ENCODE measurements at places on chromosomes 13 and 19.

DNA sequence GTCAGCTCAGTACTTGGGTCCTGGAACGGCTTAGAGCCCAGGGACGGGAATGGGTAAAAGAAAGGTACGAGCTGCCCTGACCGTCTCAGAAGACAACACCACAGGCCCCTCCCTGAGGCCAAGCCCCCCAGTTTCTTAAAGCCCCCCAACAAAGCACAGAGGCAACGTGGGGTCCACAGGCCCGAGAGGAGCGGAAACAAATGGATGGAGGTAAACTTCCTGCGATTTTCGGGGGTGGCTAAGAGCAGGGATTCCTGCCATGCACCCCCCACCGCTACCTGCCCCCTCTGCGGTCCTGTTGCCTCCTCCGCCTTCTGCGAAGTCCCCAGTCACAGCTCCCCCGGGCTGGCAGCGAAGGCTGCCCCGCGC, 48.2 kb downstream of the PTPRS start:
- DNase-seq: no peak

GRCh38 chr13:46621792-46622629, 69.0 kb downstream of the LRCH1 start:
- no peak for DNase-seq

- DNase-seq: peak; percentile 39
Observed at GRCh38 chr13:70960841-70961443, 852.7 kb upstream of the KLHL1 start.

GRCh38 chr19:2275588-2276428, 6.2 kb downstream of the PEAK3 start:
- DNase-seq: no peak

DNA sequence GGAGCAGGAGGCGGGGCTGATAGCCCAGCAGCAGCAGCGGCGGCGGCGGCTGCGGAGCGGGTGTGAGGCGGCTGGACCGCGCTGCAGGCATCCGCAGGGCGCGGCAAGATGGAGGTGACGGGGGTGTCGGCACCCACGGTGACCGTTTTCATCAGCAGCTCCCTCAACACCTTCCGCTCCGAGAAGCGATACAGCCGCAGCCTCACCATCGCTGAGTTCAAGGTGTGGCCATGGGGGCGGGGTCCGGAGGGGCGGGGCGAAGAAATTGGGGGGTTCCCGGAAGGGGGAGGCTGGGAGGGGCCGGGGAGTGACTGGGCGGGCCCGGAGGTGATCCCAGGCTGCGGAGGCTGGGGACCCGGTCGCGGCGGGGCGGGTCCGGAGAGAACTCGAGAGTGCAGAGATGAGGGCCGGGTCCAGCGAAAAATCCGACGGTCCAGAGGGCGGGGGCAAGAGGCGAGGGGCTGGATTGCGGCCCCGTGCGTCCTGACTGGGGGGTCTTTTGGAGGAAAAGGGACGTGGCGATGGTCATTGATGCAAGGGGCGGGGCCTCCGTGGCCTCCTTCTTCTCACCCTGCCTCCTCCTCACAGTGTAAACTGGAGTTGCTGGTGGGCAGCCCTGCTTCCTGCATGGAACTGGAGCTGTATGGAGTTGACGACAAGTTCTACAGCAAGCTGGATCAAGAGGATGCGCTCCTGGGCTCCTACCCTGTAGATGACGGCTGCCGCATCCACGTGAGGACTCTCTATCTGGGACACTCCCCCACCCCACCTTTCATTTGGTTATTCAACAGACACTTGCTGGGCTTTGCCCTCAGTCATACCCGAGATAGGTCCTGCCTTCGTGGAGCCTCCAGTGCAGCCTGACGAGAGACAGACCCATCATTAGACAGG, at the start of gene TBCB:
TBCB (plus strand) TSS at position 16 of the 891 bp plus-strand sequence; CDS start at position 109, 93 bp downstream.
- DNase-seq: no peak

GRCh38 chr13:63249411-63250187, 1834.0 kb upstream of the PCDH20 start:
- no peak for DNase-seq

DNA sequence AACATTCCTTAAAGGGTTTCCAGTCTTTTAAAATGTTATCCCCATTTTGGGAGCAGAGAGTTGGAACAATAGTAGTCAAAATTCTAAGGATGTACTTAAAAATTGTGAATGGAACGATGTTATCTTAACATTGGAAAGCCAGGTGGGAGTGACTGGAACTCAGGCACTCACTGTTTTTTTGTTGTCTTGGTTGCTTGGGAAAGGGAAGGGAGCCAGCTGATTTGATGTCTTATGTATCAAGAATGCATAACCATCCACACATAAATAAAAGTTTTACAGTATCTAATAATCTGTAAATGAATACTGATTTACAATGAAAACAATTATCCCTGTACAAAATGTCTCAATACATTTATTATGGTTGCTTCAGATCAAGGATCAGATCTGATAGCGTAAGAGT, 88.7 kb downstream of the SLC10A2 start:
- DNase-seq: no peak

- DNase-seq: no peak
Observed at GRCh38 chr13:114025405-114025713, 51.5 kb upstream of the C13orf46 start.

DNA sequence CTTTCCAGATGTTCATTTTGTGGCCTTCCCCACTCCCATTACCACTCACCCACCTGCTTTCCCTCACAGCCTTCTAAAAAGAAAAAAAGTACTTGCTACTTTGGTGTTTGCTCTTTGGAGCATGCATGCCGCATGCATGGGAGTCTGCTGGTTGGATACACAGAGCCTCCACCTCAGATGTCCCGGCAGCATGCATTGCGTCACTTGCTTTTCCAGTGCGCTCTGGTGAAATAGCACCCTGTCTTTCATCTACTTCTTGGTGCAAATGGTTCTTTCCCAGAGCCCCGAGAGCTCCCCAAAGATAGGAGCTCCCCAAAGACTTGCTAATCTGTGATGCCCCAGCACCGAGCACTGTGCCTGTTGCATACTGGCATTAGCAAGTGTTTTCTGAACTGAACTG, 333.2 kb upstream of the ZNF507 start:
- DNase-seq: no peak

- DNase-seq: no peak
Observed at GRCh38 chr19:35729763-35730162, 12.0 kb downstream of the KMT2B start.

DNA sequence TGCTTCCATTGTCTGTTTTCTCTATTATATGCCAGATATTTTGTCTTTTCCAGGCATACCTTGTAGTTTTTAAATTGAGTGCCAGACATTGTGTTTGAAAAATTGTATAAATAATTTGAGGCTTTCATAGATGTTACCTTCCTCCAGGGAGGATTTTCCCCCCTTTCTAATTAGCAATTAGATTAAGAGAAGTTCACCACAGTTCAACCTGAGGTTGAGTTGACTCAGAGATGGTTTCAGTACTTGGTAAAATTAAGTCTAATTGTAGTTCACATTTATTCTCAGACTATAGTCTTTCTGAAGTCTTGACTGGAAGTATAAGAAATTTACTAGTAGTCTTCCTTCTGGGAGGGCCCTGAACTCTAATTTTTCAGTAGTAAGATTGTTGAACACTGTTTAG, 104.1 kb upstream of the SCEL start:
- DNase-seq: no peak

- DNase-seq: no peak
Observed at GRCh38 chr13:32707471-32707870, 121.2 kb downstream of the PDS5B start.

- no peak for DNase-seq
Observed at GRCh38 chr19:33752018-33752800, 44.5 kb upstream of the KCTD15 start.

- no peak for DNase-seq
Observed at GRCh38 chr13:87355451-87355850, 315.7 kb upstream of the SLITRK5 start.

- no peak for DNase-seq
Observed at GRCh38 chr13:106649495-106649894, 81.6 kb upstream of the ARGLU1 start.

DNA sequence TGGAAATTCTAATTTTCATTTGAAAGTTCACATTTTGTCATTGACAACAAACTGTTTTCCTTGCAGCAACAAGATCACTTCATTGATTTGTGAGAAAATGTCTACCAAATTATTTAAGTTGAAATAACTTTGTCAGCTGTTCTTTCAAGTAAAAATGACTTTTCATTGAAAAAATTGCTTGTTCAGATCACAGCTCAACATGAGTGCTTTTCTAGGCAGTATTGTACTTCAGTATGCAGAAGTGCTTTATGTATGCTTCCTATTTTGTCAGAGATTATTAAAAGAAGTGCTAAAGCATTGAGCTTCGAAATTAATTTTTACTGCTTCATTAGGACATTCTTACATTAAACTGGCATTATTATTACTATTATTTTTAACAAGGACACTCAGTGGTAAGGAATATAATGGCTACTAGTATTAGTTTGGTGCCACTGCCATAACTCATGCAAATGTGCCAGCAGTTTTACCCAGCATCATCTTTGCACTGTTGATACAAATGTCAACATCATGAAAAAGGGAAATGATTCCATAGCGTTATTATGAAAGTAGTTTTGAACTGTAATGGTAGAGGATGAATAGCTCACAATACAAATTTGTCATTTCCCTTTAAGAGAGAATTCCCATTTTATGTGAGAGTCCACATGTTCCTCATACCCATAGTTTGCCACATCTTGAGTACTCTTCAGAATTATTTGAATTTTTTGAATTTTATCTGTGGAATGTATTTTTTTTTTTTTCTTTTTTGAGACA, 2.6 kb downstream of the BRCA2 start:
- DNase-seq: no peak

DNA sequence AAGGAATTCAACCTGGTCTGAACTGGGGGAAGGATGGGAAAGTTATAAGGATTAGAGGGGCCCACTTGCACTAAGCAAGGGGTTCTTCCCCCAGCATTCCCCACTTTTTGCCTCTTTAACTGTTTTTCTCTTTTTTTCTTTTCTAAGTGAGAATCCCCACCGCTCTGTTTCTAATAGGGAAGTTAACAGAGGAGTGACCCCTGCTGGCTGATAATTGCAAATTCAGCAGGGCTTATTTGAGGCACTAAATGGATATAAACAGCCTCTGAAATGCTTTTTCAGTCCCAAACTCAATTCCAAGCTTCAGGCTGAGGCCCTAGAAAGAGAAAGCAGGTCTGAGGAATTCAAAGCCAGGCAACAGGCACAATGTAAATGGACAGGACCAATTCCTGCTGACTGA, 38.2 kb upstream of the CEACAM21 start:
- DNase-seq: peak; percentile 48

DNA sequence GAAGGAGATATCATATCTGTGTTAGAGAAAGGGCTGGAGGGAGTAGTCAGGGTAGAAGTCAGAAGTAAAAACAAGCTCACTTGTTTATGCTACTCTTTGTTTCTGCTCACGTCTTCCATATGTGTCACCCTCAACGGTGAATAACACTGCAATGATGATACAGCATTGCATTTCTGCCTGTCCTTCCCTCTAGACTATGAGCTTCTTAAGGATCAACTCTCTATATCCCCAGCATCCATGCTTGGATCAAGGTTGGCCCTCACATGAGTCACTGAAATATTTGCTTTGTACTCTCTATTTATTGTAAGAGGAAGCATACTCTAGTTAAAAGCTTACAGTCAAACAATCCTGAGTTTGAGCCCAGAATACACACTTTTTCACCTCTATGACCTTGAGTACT, 406.0 kb downstream of the RFC3 start:
- DNase-seq: no peak

DNA sequence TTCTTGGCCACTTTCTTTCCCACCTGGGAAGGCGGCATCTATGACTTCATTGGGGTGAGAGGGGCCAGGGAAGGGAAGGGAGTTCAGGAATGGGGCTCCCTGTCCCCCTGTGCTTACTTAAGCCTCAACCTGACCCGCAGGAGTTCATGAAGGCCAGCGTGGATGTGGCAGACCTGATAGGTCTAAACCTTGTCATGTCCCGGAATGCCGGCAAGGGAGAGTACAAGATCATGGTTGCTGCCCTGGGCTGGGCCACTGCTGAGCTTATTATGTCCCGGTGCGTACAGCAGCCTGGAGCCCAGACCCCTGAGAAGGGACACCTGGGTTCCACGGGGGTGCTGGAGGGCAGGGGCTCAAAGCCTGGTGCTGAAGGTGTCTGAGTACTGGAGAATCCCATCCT, 1.1 kb downstream of the TMEM147 start:
- DNase-seq: no peak

- DNase-seq: peak; percentile 57
Observed at GRCh38 chr19:1266916-1267476, 2.1 kb upstream of the CIRBP start.

DNA sequence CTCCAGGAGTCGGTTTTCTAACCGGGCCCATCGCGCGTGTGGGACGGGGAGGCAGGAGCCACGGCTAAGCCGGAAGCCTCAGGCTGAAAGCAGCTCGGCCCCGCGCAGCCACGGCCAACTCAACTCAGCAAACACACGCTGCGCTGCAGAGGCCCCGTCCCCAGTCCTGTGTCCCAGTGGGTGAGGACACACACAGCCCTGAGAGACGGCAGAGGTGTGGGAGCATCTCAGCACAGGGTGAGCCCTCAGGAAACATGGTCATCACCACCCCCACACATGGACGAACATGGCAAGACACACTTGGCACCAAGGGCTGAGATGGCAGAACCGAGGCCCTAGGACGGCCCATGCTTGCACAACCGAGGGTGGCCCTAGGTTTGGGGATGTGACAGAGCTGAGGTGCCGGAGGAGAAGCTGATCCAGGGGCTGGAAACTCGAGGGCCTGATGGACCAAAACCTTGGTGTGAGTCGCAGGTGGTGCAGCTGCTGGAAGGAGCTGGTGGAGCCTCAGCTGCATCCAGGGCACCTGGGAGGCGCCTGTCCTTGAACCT, 29.0 kb upstream of the C13orf46 start:
- no peak for DNase-seq

DNA sequence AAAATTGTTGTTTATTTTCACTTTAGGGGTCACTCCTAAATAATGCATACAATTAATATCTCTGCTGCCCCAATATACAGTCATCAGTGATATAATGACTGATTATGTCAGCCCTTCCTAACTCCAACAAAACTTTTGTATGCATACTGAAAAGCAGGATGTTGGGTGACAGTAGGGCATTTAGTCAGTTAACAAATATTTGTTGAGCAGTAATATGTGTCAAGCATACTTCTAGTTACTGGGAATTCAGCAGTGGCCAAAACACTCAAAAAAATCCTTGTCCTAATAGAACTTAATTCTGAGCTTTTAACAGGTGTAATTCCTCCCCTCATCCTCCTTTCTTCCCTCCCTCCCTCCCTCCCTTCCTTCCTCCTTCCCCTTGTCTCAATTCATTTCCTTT, 560.7 kb upstream of the KLHL1 start:
- no peak for DNase-seq

DNA sequence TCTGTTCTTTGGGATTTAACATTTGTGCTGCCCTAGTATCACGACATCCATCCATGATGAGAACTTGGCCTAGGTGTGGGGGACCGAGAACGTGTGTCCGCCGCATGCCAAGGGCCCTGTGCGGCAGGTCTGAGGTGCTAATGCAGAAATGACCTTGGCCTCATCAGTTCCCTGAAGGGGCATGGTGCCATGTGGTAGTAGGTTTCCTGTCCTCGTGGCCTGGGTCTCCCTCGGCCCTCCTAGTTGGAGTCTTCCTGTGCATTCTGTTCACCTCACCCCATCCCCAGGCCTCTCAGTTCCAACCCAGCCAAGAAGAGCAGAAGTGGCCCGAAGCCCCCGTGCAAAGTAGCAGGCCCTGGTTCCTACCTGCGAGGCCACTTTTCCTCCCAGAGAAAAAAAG, 59.8 kb downstream of the GGACT start:
- no peak for DNase-seq
